ENCODE measurements at places on chromosomes 1 and 21.

DNA sequence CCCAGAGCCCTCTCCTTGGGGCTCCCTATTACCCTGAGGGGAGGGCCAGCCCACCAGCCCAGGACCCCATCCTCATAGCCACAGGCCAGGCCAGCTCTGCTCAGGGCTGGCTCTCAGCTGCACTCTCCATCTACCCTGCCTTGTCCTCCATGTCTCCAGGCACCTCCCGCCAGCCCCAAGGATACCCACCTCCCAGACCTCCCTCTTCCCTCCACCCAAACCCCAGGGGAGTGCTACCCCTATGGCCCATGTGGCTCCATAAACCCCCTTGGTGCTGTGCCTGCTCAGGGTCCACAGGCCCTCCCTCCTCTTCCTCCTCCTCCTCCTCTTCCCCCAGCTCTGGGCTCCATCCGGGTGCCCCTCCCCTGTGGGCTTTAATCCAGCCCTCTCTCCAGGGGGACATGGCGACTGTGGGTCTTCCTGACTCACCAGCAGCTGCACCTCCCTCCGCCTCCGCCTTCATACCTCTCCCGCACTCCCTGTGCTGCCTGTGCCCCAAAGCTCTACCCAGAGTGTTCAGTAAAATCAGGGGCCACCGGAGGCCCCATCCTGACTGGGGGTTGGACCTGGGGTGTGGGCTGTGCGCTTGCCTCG lies 9.1 kb downstream of the YBEY start:
- H3K4me3 ChIP-seq: no peak overlapping the region
- H3K27ac ChIP-seq: peak overlapping the region; percentile 44
- no peaks in the 10 kb centered on the region for H3K27me3 ChIP-seq
- H3K36me3 ChIP-seq: peaks cover 18% of the 10 kb centered on the region
- peaks cover 13% of the 10 kb centered on the region for H3K4me1 ChIP-seq

DNA sequence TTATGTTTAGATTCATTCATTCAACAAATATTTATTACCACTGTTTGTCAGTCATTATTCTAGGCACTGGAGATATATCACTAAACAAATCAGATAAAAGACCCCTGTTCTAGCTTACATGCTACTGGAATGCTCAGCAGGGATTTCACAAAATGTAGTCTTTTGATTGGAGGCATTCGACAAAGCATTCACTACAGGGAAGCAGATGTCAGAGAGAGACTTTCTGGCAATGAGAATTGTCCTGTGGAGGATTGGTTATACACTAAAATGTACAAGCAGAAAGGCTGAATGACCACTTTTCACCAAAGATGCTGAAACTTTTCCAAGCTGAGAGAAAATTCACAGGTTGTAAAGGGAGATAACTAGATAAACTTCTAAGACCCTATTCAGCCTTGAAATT lies 57.7 kb downstream of the SCMH1 start:
- no peak overlapping the region for H3K27ac ChIP-seq
- no peaks in the 10 kb centered on the region for H3K27me3 ChIP-seq
- no peaks in the 10 kb centered on the region for H3K36me3 ChIP-seq
- H3K4me3 ChIP-seq: no peak overlapping the region
- H3K4me1 ChIP-seq: no peaks in the 10 kb centered on the region
- DNase-seq: no peak

GRCh38 chr1:227131193-227131592 lies 187.1 kb downstream of the CDC42BPA start:
- H3K27me3 ChIP-seq: no peaks in the 10 kb centered on the region
- no peak overlapping the region for H3K4me3 ChIP-seq
- H3K4me1 ChIP-seq: no peaks in the 10 kb centered on the region
- no peaks in the 10 kb centered on the region for H3K36me3 ChIP-seq
- no peak for DNase-seq

DNA sequence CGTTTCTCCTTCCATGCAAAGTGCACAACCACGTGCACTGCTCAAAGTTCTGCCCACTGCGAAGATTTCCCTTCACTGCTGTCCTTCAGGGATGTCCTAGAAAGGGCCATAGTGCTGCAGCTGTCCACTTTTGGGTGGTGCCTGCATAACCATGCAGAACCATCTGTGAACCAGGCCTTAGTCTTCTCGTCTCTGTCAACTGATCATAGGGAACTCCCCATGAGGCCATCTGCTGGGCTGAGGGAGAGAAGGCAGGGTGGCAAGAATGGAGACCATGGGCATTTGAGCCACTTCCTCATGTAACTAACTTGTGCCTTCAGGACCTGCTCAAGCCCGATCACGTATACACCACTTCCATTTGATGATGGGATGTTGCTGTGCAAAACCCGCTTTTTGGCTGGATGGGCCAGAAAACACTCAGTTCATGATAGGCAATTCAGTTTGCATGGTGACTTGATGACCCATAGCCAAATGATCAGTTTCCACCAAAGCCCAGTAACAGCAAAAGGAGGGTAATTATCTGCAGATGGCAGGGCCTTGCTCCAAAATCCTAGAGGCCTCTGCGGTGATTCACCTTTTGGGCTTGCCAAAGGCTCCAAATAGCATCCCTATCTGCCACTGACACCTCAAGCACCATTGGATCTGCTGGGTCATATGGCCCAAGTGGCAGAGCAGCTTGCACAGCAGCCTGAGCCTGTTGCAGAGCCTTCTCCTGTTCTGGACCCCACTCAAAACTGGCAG lies 9.5 kb downstream of the ST6GALNAC5 start:
- no peaks in the 10 kb centered on the region for H3K4me1 ChIP-seq
- no peaks in the 10 kb centered on the region for H3K36me3 ChIP-seq
- H3K27ac ChIP-seq: no peak overlapping the region
- no peaks in the 10 kb centered on the region for H3K27me3 ChIP-seq
- DNase-seq: no peak

DNA sequence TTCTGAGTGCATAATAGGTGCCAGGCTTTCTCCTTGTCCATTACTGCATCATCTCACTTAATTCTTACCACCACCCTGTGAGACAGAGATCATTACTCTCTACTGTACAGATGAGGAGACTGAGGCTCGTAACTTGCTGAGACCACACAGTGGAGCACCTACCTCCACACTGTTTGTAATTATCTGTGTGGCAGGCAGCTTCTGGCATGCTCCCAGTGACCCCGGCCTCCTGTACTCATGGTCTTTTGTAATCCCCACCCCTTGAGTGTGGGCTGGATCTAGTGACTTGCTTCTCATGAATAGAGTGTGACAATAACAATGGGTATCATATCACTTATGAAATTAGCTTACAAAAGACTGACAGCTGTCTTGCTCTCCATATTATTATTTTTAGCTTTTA lies 407.3 kb downstream of the MATN1 start:
- no peak overlapping the region for H3K4me3 ChIP-seq
- H3K4me1 ChIP-seq: no peaks in the 10 kb centered on the region
- no peak overlapping the region for H3K27ac ChIP-seq
- H3K36me3 ChIP-seq: no peaks in the 10 kb centered on the region
- DNase-seq: no peak

- DNase-seq: no peak
- no peak overlapping the region for H3K27ac ChIP-seq
- H3K4me1 ChIP-seq: peaks cover 5% of the 10 kb centered on the region
- no peak overlapping the region for H3K4me3 ChIP-seq
- H3K36me3 ChIP-seq: peaks cover 3% of the 10 kb centered on the region
These were observed 122.2 kb downstream of the POU2F1 start for GRCh38 chr1:167342846-167343245.

- peak overlapping the region; percentile 49 for H3K27ac ChIP-seq
- peak overlapping the region; percentile 85 for H3K4me3 ChIP-seq
- DNase-seq: no peak
- peaks cover 6% of the 10 kb centered on the region for H3K36me3 ChIP-seq
- no peaks in the 10 kb centered on the region for H3K27me3 ChIP-seq
These were observed 969 bp upstream of the ALDH4A1 start for GRCh38 chr1:18903291-18903756.

DNA sequence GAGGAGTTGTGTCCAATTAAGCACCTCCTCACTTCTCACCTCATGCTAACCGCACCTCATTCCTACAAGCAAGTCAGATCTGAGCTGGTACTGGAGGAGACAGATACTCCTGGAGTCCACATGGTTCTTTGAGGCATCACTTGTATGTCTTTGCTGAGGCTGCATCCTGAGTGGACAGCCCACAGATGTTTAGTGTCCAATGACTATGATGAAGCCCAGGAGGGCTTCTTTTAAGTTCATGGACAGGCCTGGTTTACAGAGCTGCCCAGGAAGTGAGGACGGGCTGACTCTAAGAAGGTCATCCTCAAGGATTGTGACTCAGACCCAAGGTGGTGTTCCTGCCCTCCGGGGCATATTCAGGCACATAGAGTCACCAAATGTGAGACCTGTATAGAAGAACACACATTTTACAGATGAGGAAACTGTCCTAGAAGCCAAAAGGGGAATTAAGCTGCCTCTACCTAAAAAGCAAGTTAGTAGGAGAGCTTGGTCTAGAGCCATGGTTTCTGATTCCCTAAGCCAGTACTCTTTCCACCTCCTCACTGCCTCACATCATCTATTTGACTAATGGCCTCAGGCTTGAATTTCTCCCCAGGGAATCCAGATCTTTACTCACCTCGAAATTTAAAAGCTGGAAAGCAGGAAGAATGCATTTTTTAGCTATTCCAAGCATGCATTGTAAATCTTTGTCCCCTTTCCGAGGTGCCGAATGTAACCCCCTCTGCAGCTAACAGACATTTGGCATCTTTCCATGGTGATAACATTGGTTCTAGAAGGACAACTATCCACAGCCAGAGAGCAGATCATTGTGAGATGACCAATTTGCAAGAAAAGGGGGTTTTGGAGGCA lies 228.1 kb downstream of the OMA1 start:
- H3K27ac ChIP-seq: no peak overlapping the region
- H3K4me3 ChIP-seq: no peak overlapping the region
- H3K36me3 ChIP-seq: no peaks in the 10 kb centered on the region

- H3K27me3 ChIP-seq: no peaks in the 10 kb centered on the region
- H3K4me3 ChIP-seq: no peak overlapping the region
- DNase-seq: no peak
These were observed 143.1 kb downstream of the TGFBR3 start for GRCh38 chr1:91742848-91743292.

GRCh38 chr1:7912743-7913557 lies 27.7 kb downstream of the TNFRSF9 start:
- DNase-seq: no peak
- no peak overlapping the region for H3K27ac ChIP-seq

- no peaks in the 10 kb centered on the region for H3K36me3 ChIP-seq
- no peaks in the 10 kb centered on the region for H3K4me1 ChIP-seq
- H3K27me3 ChIP-seq: peaks cover 2% of the 10 kb centered on the region
- no peak for DNase-seq
- H3K4me3 ChIP-seq: no peak overlapping the region
- no peak overlapping the region for H3K27ac ChIP-seq
These were observed 295.3 kb downstream of the PTPRU start for GRCh38 chr1:29531596-29531995.

DNA sequence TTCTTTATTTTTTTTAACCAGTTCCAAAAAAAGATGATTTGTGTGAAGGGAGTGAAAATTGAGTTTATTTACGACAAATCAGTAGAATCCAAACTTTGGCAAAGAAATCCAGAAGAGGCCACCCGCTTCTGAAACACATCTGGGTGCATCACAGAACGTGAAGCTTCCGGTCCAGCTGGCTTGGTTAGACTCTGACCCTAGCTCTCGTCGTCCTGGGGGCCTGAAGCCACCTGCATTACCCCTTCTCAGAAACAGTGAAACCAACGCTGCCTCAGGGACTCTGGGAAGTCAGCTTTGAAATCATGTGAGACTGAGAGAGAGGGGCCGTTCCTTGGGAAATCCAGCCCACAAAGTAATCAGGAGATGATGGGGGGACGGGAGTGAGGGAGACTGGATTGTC lies 21.8 kb downstream of the AJAP1 start:
- no peaks in the 10 kb centered on the region for H3K36me3 ChIP-seq
- no peak for DNase-seq
- no peak overlapping the region for H3K4me3 ChIP-seq

GRCh38 chr1:23129846-23130245 lies 38.8 kb downstream of the LUZP1 start:
- no peak overlapping the region for H3K4me3 ChIP-seq
- no peak for DNase-seq
- no peak overlapping the region for H3K27ac ChIP-seq
- H3K36me3 ChIP-seq: peaks cover 4% of the 10 kb centered on the region
- H3K4me1 ChIP-seq: peaks cover 21% of the 10 kb centered on the region
- no peaks in the 10 kb centered on the region for H3K27me3 ChIP-seq

DNA sequence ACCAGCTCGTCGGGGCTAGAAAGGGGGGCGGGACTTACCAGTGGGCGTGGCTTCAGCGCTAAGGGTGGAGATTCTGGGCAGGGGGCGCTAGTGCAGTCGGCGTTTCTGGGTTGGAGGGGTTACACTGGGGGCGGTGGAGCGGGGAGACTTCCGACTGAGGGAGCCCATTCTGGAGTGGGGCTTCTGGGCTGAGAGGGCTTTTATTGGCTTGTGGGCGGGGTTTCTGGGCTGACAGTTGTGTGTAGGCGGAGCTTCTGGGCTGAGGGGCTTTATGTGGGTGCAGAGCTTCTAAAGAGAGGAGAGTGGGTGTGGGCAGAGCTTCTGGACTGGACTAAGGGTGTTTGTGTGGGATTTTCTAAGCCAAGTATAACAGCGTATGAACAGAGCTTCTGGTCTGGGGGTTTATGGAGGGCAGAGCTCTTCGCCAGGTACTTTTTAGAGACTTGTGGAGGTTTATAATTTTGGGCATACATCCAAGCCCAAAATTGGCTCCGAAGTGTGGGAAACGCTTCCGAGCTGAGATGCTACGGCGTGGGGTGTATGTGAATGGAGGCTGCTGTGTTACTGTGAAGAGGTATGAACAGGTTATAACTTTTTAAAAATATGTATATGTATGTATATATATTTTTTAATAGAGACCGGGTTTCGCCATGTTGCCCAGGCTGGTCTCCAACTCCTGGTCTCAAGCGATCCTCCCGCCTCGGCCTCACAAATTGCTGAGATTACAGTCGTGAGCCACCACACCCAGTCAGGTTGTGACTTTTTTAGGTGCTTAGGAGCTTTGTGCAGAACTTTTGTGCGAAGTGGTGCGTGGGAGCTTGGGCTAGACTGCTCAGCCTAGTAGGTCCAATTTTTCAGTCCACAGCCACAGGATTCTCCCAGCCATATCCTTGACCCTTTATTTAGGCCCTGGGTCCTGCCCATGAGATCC lies 825 bp downstream of the TMEM39B start:
- peak overlapping the region; percentile 92 for H3K4me3 ChIP-seq
- peak overlapping the region; percentile 95 for H3K27ac ChIP-seq
- no peak for DNase-seq
- H3K36me3 ChIP-seq: peaks cover 15% of the 10 kb centered on the region

DNA sequence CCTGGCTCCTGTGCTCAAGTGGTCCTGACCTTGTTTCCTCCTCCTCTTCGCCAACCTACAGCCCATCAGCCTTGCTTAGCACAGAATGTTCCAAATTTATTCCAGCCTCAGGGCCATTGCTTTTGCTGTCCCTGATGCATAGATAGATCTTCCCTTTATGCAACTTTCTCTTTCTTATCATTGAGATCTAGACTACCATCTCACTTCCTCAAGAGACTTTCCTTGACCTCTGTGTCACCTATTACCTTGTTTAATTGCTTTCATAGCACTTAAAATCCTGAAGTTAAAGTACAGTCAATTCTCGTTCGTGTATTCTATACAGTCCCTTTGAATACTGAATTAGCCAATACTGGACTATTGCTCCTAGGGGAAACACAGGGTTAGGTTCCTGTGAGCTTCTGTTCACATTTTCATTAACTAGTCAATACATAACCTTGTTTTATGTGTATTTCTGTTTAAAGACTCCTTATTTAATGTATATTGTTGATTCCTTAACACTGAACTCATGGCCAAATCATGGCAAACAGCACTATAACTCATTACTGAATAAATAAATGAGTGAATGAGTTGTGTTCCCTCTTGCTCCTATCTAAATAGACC lies 26.2 kb upstream of the MCOLN3 start:
- no peak overlapping the region for H3K27ac ChIP-seq
- H3K4me3 ChIP-seq: no peak overlapping the region
- peaks cover 8% of the 10 kb centered on the region for H3K27me3 ChIP-seq
- no peaks in the 10 kb centered on the region for H3K36me3 ChIP-seq
